ENCODE measurements at places on chromosomes 3 and 15.

DNA sequence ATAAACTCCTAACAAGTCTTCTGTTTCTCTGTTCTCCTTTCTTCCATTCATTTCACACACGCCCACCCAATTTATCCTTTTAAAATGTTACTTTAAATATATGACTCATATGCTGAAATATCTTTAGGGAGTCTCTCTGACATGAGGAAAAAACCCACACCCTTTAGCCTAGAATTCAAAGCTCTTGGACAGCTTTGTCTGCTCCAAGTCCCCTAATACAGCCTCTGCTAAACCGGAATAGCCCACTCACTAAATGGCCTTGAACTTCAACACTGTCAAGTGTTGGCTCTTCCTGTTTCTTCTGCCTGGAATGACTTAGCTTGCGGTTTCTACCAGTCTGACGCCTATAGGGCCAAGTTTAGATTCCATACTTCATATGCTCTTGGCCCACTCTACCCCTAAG, 3.3 kb upstream of the CD96 start:
- DNase-seq = no peak

DNA sequence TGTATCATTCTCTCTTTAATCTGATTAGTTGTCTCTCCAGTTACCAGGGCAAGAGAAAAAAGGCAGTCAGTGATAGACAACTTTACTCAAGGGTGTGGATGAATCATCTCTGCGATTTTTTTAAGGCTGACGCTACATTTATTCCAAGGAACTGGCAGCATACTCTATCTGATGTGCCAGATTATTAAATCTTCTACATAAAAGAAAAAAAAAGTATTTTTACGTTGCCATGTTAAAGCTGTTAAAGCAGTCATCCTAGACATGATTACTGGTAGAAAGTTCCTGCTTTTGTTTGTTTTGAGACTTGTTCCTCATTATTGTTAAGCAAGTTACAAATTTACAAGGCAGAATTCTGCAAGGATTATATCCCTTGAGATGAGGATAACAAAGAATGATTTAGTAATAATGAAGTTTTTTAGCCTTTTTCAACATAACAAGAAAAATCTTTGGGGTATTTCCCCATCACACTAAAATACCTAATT, 121.7 kb downstream of the CBLB start:
- no peak for DNase-seq

GRCh38 chr3:50436114-50436674, 67.2 kb downstream of the CACNA2D2 start:
- DNase-seq = peak; percentile 42

GRCh38 chr15:65130941-65131340, 2.7 kb downstream of the PDCD7 start:
- no peak for DNase-seq

GRCh38 chr3:72997421-72997961, 880 bp downstream of the PPP4R2 start:
- peak; percentile 21 for DNase-seq

- no peak for DNase-seq
Measured at GRCh38 chr15:22815766-22816165, 22.7 kb upstream of the NIPA2 start.

DNA sequence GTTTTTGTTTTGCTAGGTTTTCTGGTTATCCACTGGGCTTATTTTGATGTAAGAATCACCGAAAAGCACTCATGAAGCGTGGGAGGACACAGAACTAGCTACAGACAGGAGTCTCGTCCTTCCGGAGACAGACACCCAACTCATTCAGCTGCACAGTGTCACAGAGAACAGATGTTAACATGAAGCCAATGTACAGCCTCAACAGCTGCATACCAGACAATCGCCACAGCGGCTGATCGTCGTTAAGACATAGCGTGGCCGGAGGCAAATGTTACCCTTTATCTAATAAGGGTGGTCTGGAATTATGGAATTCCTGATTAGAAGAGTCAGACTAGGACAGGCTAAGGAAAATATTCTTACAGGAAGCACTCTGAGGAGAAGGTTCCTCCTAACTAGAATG, 1.1 kb upstream of the PYGO1 start:
- DNase-seq = no peak

DNA sequence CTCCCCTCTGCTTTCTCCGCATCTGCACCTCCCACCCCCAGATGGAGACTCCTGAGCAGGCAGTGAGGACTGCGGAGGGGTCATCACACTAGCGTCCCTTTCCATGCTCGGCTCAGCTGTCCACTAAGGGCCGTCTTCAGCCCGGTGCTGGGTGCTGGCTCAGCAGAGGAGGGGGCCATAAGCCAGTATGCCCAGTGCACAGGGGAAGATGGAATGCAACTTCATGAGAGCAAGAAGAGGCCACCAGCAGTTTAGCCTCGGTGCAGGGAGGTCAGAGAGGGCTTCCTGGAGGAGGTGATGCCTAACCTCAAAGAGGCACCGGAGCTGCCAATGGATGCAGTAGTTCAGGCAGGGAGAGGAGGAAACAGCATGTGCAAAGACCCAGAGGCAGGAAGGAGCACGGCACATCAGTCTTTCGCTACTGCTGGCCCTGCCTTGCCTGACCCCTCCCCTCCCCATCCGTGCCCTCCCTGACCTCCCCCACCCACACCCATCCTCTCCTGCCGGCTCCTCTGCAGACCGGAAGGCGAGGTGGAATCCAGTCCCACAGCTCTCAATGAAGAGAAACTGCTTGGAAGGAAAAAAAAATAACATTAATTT, 15.2 kb upstream of the PLXND1 start:
- no peak for DNase-seq

GRCh38 chr3:24736701-24737100, 242.1 kb upstream of the THRB start:
- no peak for DNase-seq

DNA sequence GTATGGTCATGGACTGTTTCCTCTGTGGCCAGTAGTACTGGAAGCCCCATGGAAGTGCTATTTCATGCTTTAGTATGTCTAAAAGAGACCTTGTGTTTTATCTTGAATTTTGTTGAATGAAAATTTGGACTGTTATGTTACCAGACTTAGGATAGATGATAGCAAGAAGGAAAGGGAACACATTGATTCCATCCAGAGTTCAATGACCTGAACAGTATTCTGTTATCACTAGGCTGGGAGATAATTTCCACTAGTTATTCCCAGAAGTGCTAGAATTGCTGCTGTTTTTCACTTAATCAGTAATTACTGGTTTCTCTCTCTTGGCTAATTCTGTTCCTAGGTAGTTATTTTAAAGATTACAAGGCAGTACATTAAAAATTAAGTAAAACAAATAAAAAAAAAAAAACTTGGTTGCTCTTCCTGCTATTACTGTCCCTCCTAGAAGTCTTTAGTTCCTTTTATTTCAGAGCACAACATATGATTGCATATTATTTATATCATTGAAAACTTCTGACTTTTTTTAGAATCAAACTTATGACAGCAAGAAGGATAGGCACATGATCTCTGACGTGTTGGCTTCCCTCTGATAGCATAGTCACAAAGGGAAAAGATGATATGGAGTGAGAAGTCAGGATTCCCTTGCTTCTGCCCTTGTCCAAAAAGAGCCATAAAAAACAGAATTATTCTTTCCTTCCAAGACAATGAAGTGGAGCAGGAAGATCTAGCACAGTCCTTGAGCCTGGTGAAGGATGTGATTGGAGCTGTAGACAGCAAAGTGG, 72.2 kb downstream of the KLHL25 start:
- DNase-seq = no peak

- no peak for DNase-seq
Measured at GRCh38 chr3:26106228-26106627, 316.3 kb downstream of the OXSM start.

DNA sequence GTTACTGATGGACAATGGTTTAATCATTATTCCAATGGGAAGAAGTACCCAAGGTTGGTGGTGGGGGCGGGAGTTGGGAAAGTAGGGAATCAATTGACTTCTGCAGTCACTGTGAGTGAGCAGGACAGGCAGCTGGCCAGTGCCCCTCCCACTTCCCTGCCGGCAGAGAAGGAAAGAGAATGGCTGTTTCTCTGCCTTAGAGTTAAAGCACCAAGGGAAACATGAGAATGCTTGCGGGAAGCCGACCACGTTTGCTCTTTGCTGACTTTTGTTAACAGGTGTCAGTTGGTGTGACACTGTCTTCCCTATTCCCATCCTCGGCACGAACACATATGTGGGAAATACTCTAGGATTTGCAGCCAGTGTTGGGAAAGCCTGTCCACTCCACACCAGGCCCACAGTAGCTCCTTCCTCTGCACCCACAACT, 33.5 kb upstream of the MFSD1 start:
- DNase-seq = no peak

DNA sequence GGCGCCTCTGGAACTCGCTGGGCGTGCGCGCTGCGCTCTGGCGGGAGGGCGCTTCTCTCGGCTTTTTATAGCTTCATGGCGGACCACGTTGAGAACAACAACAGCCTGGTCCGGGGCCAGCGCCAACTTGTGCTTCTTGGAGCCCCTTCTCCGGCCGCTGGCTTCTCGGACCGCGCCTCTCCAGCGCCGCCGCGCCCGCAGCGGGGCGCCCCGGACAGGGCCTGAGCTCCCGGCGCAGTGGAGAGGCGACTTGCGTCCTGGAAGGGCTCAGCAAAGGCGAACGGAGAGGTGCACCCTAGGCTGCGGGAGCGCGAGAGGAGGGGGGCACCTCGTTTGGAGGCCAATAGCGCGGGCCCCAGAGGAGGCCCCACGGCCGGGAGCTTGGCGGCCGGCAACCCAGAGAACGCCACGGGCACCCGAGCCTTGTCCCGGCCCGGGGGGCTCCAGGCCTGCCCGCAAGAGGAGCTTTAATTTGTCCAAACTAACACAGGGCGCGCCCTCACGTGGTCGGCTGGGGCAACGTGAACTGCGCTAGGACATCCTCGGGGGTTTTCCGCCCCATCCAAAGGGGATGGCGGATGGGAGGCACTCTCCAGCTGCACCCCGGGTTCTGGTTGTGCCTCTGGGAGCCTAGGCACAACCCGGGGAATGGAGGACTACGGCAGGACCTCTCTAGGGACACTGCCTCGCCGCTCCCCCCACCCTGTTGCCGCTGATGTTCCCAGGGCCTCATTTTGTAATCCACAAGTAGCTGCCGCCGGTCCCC, 37.8 kb downstream of the HMCES start:
- DNase-seq = peak; percentile 57

DNA sequence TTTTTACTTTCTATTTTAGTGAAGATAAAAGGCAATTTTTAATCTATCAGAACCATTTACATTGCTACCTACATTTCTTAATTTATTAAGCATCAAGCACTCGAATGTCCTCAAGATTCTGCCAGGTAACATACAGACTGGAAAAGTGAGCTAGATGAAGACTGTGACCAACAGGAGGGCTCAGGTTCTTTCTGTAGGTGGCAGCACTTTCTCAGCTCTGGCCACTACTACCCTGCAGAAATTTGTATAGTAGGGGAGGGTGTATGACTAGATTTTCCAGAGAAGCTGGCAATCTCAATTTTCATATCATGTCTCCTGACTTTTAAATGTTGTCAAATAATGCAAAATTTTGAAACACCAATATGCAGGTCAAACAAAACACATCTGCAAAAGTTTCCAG, 165.0 kb upstream of the SUCLG2 start:
- DNase-seq = no peak

- no peak for DNase-seq
Measured at GRCh38 chr3:159632128-159632527, 356.5 kb upstream of the IL12A start.

All from NK-92 treated with Interleukin-12 subunit alpha and Interleukin-12 subunit beta, amount 100 ng/mL, for 24 hours (cell line).